ENCODE measurements at places on chromosomes 3 and 15.

GRCh38 chr3:195761123-195761566 lies 40.4 kb downstream of the MUC20 start:
- no peak for DNase-seq

DNA sequence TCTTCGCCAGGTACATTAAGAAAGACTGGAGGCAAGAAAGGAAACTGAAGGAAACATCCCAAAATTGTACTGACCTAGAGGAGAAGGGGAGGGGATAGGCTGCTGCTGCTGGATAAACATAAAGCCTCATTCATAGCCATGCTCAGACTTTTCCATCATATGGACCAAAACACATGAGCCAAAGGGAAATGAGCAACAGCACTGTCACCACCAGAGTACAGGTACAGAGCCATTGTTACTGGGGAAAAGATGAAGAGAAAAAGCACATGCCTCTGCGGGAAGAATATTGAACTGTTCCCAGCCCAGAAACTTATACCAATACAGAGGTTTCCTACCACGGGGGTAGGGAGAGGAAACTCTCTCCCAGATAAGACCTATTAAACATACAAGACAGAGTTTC lies 861.9 kb downstream of the NTRK3 start:
- no peak for DNase-seq

GRCh38 chr15:76795217-76795616 lies 109.9 kb downstream of the SCAPER start:
- DNase-seq: no peak

GRCh38 chr3:143265501-143266070 lies 146.0 kb downstream of the CHST2 start:
- DNase-seq: no peak

DNA sequence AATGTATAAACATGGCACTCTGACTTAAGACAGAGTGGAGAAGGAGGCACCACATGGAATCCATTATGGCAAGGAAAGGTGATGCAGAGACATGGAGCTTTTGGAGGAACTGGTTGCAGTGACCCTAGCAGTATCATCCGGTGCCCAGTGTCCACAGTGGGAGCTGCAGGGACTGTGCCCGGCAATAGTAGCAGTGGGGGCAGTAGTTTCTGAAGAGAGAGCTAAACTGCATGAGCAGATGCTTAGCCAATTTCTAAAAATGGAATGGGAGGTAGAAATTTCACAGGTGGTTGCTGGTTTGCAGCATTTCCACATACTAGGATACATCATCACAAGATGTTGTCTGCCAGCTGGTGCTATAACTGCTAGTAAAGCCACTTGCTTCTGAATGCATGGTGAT lies 7.8 kb upstream of the TM2D3 start:
- DNase-seq: no peak

DNA sequence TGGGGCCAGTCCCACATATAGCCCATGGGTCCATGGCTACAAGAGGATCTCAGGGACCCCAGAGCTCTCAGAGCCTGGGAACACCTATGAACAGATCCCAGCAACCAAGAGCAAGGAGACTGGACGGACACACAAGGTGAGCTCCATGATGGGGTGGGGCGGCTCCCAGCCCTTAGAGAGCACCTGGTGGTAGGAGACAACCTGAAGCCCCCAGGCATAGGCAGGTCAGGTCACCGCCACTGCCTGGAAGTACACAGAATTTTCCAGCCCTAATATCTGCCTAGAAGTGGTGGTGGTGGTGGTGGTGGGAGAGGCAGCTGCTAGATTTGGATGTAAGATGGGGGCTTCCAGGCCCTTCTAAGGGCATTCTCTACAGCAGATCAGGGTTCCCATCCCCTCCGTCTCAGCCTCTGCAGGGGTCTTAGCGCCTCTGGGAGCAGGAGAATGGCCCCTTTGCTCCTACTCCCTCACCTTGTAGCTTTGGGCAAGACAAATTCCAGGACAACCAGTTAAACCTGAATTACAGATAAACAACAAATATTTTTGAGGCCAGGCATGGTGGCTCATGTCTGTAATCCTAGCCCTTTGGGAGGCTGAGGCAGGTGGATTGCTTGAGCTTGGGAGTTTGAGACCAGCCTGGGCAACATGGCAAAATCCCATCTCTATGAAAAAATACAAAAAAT lies 9.2 kb downstream of the SH2D7 start:
- no peak for DNase-seq

GRCh38 chr3:10317311-10317960 lies 3.5 kb downstream of the SEC13 start:
- no peak for DNase-seq

GRCh38 chr3:26515351-26515750 lies 107.2 kb upstream of the LRRC3B start:
- no peak for DNase-seq

- DNase-seq: peak; percentile 51
Measured at GRCh38 chr3:127566833-127567232, 23.7 kb downstream of the TPRA1 start.

GRCh38 chr15:39417366-39418134 lies 163.3 kb upstream of the THBS1 start:
- no peak for DNase-seq

DNA sequence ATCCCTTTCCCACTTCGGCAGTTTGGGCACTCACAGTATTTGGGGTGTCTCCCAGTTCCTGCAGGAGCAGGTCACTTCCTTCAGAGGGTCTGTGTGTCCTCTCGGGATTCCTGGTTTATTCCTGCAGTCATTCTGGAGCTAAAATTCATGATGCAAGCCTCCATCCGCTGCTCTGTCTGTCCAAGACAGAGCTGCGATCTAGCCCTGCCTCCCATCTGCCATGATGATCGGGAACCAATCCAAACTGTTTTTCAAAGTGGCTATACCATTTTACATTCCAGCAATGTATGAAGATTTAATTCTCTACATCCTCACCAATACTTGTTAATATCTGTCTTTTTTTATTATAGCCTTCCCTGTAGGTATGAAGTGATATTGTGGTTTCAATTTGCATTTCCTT lies 273.0 kb downstream of the EPHB1 start:
- DNase-seq: no peak

- DNase-seq: peak; percentile 38
Measured at GRCh38 chr15:53976844-53977392, 1.3 kb upstream of the UNC13C start.

DNA sequence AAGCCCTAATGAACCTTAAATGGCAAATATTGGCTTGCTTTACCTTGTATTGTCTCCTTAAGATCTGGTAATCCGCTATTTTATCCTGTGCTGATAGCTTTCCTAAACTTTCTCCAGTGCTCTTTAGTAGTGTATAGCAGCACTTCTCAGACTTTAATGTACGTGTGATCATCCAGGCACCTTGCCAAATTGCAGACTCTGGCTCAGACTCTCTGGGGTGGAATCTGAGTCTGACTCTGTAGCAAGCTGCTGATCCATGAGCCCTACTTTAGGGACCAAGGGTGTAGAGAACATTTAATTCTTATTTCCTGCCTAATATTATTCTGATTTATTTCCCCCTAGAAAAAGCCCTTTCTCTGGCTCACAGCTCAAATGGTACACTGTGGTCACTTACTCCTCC lies 518.8 kb upstream of the ZNF385D start:
- no peak for DNase-seq

DNA sequence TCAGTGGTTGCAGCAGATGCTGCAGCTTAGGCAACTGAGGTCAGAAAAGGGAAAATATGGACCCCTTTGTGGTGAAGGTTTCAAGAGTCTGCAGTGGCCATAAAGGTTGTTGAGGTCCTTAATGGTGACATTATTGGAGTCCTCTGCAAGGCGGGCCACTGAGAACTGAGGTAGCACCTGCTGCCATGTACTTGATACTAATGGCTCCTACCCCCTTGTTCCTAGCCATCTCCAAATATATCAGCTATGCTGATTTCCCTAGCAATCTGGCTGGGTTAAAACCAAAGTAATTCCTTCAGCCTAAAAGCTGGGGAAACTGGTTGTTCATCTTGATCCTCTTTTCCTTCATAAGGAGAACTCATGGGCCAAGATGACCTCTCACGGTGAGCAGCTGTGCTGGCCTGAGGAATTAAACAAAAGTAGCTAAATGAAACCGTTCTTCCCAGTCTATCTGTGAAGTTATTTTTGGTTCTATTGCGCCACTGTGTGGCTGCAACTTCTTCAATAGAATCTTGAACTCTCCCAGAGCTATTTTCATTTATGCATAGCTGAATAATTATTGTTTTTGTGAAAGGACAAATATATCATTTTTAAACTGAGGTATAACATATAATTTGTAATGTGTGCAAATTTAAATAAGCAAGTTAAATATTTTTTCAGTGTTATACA lies 76.1 kb upstream of the PLSCR4 start:
- DNase-seq: no peak

- no peak for DNase-seq
Measured at GRCh38 chr3:48518638-48519276, 14.8 kb upstream of the SHISA5 start.

DNA sequence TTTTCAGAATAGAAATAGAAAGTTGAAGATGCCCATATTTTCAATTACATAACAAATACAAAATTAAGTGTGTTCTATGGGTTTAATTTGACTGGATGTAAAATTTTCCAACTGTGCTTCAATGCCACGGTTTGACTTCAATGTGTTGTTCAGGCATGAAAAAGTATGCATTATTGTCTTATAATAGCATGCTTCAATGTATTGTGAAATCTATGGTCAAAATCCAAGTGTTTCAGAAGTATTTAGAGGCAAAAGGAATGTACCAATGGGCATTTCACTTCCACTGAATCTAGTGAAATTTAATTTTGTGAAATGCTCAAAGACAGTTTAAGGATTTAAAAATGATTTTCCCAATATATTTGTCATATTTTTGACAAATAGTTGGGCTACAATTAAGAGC lies 16.0 kb downstream of the NEK10 start:
- no peak for DNase-seq

GRCh38 chr3:15007681-15008141 lies 57.4 kb downstream of the MRPS25 start:
- peak; percentile 13 for DNase-seq

All from NCI-H1092 treated with DMSO at 0.1 percent for 48 hours (cell line).